ENCODE measurements at places on chromosomes 6 and 20. TPM values are rescaled to one million over a fixed set of nuclear protein-coding genes. Genes with fewer than 3 reads are reported as not detected.

The LCA5 gene
- total RNA-seq, result 11.2 TPM

DNA sequence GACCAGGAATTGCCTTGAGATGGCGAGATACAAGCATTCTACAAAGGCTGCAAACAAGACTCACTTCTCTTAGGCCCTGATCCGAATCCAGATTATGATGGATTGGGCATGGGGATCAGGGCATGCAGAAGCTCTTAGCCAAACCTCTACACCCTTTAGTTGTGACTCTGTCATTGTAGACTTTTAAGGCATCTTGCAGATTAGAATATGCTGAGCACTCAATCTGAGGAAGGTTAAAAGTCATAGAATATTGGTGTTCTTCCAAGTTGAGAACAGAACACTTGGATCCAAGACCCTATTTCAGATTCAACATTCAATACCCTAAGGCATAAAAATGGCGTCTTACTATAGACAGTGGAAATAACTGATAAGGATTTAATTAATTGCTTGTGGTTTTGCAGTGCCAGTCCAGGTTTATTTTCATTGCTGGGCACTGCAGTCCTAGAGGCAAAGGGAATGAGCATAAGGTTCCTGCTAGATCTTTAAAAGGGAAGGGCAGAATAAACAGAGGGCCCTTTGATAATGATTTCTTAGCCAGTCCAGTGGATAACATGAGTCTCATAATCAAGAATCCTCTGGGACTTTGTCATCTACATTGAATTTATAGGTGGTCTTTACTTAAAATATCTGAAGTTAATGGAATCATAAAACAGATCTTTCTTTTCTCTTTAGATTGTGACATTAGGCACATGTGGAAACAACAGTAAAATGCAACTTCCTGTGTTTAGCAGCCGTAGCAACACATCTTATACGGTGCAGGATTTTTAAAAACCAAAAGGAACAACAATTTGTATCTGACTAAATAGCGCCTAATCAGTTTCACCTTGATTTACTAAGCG lies 17.6 kb downstream of the PHACTR2 start:
- DNase-seq, result no peak

GRCh38 chr6:4665489-4666417 lies 110.5 kb upstream of the CDYL start:
- DNase-seq, result no peak

The LAMA2 gene
- 89.1 TPM for total RNA-seq

- DNase-seq, result no peak
Measured at GRCh38 chr6:106883808-106884262, 90.7 kb downstream of the CD24 start.

GRCh38 chr6:98812220-98812619 lies 22.2 kb upstream of the POU3F2 start:
- no peak for DNase-seq

The FAM209A gene
- 1.6 TPM for total RNA-seq

GRCh38 chr6:150142670-150143515 lies at the start of gene PPP1R14C:
TSS of gene PPP1R14C (plus strand) at chr6:150143044. CDS start at chr6:150143193, 149 bp downstream.
- no peak for DNase-seq

DNA sequence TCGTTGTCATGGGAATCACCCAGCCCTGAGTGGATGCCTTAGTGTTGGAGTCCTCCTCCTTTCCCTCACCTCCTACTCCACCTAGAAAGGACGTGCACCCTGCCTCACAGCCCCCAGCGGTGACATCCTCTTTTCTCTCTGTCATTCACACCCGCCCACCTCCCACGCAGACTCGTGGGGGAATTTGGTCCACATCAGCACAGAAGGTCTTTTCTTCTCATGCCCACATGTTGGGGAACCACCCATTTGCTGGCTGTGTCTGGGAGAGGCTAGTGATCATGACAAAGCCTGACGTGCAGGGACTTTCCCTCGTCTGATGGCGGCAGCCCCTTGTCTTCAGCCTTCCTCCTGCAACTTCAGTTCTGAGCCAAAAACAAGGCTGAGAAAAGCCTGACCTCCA lies 96.0 kb upstream of the CNKSR3 start:
- no peak for DNase-seq

The GJA1 gene
- total RNA-seq, result 95.6 TPM

The PM20D2 gene
- 48.4 TPM for total RNA-seq

DNA sequence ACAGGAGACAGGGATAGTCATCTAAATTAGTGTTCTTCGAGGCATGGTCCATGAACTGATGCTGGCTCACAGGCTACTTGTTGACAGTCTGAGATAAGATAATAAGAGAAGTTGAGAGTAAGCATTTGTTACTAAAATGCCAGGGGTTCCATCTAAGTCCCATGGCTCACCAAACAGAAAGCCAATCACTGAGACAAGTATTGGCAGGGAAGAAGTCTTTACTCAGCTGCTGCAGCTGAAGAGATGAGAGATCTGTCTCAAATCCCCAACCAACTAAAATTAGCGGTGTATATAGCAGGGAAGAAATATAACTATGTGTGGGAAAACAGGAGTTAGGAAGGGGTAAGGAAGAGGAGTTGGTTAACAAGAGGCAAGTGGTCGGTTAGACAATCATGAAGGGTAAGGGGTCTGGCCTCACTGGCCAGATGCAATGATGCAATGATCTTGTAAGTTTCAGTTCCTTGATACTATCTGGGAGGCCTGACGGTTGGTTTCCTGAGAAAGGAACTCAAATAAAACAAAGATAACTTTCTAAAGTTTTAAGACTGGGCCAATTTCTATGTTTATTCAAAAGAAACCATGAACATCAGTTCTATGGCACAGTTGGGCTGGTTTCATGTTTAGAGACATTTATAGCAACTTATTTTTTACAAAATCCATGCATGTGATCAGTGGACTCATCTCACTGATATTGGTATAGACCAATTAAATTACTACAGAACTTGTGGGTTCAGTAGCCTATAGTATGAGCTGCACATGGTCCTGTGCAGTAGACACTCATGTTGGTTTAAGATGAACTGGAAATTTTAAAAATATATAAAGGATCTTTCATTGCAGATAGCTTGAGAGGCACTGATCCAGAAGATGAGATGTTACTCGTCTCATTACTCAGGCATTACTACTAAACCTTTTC lies 9.9 kb upstream of the HEBP2 start:
- no peak for DNase-seq

The LGSN gene
- total RNA-seq, result not detected

- DNase-seq, result no peak
Measured at GRCh38 chr6:15682965-15683822, 20.4 kb upstream of the DTNBP1 start.

- no peak for DNase-seq
Measured at GRCh38 chr20:1721687-1722512, 64.3 kb upstream of the SIRPG start.

The MCHR2 gene
- total RNA-seq, result not detected

DNA sequence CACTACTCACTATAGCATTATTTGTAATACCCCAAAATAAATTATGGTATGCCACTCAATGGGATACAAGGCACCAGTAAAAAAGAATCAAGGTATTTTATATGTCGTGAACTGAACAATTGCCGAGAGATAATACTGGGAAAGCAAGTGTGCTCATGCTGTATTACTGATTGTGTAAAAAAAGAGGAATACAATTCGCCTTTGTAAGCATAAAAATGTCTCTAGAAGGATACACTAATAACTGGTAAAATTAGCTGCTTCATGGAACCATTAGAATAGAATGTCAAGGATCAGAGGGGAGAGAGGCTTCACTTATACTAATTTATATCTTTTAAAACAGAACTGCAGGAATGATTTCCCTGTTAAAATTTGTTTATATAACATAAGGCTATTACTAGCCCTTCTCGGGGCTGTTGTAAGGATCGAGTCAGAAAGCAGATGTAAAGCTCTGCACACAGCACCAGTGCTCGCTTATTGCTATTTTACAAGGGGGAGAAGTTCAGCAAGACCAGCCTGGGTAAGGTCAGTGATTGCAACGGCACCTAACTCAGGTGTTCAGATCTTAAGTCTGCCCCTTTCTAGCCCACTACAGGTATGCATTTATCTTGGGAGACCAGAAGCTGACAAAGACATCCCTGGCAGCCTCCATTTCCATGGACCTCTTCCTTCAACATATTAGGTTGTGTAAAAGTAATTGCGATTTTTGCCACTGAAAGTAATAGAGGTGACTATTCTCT lies 61.6 kb downstream of the MYH7B start:
- DNase-seq, result no peak

DNA sequence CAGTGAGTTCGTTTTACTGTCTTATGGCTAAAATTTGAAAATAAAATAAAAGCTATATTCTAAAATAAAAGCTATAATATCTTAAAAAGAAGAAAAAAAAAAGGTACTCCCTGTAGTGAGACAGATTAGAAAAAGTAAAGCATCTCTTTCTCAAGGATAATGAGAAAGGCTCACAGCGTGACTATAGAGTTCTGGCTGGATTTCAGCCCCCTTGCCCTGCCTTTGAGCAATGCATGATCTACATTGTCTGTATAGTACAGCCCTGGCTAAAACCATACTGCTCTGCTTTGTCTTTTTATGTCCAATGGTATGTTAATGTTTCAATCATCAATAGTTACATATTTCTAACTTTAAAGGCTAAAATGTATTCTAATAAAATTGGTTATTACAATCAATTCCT lies 91.2 kb downstream of the PRSS35 start:
- no peak for DNase-seq

The EDN3 gene
- total RNA-seq, result 5.3 TPM

- no peak for DNase-seq
Measured at GRCh38 chr6:100228437-100228833, 234.4 kb upstream of the MCHR2 start.

The BEND6 gene
- total RNA-seq, result 3.2 TPM

GRCh38 chr6:52415917-52416628 lies 4.1 kb upstream of the EFHC1 start:
- DNase-seq, result no peak

GRCh38 chr6:45775026-45775697 lies 240.5 kb downstream of the CLIC5 start:
- DNase-seq, result no peak

DNA sequence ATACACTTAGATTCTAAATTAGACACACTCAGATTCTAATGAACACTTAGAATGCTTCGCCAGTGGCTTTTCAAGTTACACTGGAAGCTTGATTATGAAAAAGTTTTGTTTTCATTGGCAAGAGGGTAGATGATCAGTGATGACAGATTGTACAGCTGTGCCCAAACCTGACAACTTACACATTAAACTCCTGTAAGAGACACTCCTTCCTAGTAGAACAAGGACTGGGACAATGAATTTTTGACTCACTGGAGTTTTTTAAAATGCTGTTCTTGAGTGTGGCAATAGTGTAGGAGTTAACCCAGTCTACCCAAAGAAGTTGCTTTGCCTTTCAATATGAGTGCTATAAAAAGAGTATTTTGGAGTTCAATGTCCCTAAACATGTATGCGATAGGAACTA lies 140.8 kb downstream of the SLC16A10 start:
- DNase-seq, result no peak

DNA sequence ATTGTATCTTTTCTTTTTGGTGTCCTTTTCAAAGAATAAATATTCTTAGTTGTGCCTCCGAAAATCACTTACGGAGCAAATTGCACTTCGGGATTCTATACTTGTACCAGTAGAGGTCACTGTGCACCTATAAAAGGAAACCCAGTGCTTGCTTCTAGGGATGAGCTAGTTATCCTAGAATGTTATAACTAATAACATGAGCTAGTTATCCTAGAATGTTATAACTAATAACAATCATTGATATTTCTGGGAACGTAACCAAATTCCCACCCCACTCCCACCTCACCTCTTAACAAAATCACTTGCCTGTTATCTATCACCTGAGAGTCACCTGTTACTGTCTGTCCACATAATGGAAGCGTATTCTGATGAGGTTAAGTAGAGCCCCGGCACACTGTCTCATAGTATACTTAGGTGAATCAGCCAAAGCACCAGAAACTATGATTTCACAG lies 126.9 kb upstream of the TIAM2 start:
- DNase-seq, result peak; percentile 15

The TP53TG5 gene
- total RNA-seq, result not detected

GRCh38 chr6:38159596-38159995 lies 340.1 kb downstream of the ZFAND3 start:
- no peak for DNase-seq

The PTPRT gene
- 3.5 TPM for total RNA-seq

DNA sequence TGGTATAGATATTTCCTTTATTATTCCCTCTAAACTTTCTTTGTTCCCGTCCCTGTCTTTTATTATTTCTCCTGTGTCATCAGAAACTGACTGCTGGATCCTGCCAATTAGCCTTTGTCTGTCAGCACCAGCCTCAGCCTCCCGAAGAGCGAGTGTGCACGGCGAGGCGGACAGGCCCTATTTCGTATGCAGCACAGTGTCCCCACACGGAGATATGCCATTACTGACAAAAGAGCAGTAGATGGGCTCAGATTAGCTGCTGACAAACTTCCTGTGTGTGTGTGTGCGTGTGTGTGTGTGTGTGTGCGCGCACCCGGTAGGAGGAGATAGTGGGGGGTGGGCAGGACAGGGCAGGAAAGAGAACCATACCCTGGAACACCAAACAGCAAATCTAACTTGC lies 99.5 kb upstream of the ZFP64 start:
- no peak for DNase-seq

The C4A gene
- 32.8 TPM for total RNA-seq

DNA sequence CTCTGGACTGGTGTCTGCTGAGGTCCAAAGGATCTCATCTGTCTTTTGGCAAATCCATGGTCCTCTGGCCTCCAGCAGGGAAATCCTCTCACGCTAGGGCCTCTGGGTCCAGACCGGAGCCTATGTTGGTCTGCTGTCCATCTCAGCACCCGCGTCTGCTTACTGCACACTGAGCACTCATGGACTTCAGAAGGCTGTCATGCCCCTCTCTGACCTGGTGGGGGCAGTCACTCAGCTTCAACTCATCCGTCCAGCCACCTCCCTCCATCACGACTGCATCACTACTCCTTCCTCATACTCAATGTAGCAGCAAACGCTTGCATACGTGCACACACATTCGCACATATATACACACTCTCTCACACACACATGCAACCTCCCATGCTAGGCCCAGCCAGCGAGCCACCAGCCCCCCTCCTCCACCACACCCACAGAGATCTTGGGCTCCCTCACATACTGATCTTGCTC lies 33.3 kb downstream of the GABRR2 start:
- no peak for DNase-seq

GRCh38 chr6:88763160-88763559 lies 200.3 kb downstream of the RNGTT start:
- DNase-seq, result no peak

GRCh38 chr6:51866867-51867266 lies 220.5 kb downstream of the PKHD1 start:
- DNase-seq, result no peak

The SSTR4 gene
- not detected for total RNA-seq

DNA sequence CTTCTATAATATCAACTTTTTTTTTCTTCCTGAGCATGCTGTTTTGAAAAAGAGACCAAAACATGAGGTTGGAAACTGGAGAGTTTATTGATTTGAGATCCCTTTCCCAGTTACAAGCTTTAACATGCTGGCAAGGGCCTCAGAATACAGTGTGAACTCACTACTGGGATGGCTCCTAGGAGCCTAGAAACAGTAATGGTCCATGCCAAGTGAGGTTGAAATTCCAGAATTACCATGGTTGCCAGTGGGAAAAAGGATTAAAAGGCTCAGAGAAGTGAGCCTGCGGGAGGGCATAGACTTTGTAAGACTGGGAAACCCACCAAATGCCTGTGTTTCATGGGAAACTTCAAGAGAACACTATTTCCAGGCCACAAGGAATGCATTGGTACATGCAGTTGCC lies 28.9 kb upstream of the SLC22A3 start:
- no peak for DNase-seq

- peak; percentile 45 for DNase-seq
Measured at GRCh38 chr20:11918981-11919380, 1.3 kb downstream of the BTBD3 start.

The GGTLC1 gene
- not detected for total RNA-seq
